Mammary epithelial cell (primary cell): ENCODE measurements at places on chromosomes 13 and 19.
A peak's percentile ranks its signal among the peaks of the same experiment; 100 is the strongest.

DNA sequence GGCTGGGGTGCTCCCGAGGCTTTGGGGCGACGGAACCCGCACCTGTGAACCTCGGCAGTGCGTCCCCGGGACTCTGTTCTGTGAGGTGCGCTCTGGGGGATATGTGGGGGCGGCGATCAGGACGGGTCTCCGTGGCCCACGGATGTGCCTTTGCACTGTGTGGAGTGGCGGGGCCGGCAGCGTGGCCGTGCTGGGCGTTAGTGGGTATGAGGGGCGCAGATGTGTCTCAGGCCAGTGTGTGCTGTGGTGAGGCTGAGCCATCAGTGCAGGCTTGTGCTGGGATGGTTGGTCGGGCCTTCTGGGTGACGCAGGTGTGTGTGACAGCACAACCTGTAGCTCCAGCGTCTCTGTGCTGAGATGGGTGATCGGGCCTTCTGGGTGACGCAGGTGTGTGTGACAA lies 16.9 kb downstream of the ZNF331 start:
- DNase-seq = no peak

DNA sequence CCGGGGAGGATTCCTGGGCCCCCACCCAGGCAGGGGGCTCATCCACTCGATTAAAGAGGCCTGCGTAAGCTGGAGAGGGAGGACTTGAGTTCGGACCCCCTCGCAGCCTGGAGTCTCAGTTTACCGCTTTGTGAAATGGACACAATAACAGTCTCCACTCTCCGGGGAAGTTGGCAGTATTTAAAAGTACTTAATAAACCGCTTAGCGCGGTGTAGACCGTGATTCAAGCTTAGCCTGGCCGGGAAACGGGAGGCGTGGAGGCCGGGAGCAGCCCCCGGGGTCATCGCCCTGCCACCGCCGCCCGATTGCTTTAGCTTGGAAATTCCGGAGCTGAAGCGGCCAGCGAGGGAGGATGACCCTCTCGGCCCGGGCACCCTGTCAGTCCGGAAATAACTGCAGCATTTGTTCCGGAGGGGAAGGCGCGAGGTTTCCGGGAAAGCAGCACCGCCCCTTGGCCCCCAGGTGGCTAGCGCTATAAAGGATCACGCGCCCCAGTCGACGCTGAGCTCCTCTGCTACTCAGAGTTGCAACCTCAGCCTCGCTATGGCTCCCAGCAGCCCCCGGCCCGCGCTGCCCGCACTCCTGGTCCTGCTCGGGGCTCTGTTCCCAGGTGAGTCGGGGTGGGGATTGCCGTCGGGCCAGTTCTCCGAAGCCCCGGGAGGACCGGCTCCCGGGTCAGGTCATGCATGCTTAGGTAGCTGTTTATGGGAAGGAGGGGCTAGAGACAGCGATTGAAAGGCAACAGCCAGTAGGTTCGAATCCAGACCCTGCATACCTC lies at the start of gene ICAM1:
TSS of gene ICAM1 (plus strand) at position 505 of the 779 bp plus-strand sequence. CDS start at position 545, 40 bp downstream.
- peak; percentile 33 for DNase-seq

- no peak for DNase-seq
These were observed 22.4 kb downstream of the SIPA1L3 start for GRCh38 chr19:37929355-37929923.

DNA sequence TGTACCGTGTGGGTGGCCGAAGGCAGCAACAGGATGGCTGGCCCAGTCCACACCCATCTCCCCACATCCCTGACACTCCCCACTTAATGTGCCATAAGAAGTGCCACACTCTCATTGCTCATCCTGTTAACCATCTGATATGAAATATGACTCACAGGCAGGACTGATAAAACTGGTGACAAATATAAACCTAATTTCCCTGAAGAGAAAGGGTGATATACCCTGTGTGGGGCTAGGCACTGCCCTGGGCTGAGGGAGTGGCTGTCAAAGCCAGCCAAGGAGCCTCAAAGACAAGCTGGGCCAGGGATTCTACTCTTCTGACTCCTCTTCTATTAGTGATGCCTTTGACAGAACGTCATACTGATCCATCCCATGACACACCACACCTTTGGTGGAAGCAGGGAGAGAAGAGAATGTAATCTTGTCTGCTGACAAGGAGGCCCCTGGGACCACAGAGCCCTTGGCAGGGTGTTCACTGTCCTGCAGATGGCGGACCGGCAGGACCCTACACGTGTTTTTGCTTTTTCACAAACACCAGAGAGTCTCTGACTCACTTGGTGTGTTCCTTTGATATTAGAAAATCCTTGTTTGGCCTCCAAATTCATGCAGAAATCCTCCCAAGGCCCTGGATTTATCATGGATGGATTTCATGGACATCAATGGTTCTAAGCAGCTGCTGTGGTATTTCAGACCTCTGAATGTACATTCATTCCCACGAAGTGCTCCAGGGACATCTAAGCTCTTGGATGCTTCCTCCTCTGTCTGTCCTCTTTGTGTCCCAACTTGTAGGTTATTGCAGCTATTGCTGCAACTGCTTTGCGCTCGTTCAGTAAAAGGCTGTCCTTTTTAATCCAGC lies 98.0 kb upstream of the WASF3 start:
- no peak for DNase-seq

- no peak for DNase-seq
These were observed 6.8 kb downstream of the ELL start for GRCh38 chr19:18514800-18515682.

- peak; percentile 31 for DNase-seq
These were observed 730.8 kb downstream of the EFNB2 start for GRCh38 chr13:105804561-105805190.

- DNase-seq = no peak
These were observed 73.1 kb downstream of the CEBPG start for GRCh38 chr19:33446330-33447293.

- DNase-seq = peak; percentile 95
These were observed 107.2 kb downstream of the FNDC3A start for GRCh38 chr13:49082653-49083536.

DNA sequence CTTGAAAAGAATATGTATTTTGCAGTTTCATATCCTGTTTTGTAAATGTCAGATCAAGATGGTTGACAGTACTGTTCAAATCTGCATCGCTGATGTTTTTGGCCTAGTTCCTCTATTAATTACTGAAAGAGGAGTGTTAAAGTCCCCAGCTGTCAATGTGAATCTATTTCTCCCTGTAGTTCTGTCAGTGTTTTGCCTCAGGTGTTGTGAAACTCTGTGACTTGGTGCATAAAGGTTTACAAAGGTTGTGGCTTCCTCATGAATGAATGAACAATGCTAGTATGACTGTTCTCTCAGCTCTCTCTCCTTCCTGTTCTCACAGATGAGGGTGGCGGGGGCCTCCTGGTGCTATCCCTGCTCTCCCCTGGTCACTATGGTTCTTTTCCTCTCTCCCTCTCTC lies 142.4 kb downstream of the MYCBP2 start:
- peak; percentile 86 for DNase-seq

- DNase-seq = peak; percentile 69
These were observed 6.6 kb upstream of the GADD45B start for GRCh38 chr19:2469102-2469914.

- no peak for DNase-seq
These were observed 4.4 kb downstream of the WDR18 start for GRCh38 chr19:988510-988909.

GRCh38 chr13:35672611-35673010 lies 196.1 kb upstream of the MAB21L1 start:
- no peak for DNase-seq

DNA sequence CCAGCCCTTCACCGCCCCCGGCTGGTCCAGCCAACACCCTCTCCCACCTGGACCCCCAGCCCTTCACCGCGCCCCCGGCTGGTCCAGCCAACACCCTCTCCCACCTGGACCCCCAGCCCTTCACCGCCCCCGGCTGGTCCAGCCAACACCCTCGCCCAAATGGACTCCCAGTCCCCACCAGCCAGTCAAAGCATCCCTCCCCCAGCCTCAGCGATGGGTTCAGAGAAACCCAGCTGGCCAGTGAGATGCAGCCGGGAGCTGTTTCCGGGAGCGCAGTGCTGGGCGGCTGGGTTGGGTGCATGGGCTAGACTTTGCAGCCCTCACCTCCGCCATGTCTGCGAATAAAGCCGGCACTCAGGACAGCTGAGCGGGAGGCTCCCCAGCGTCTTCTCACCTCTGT lies 6.5 kb upstream of the CDC34 start:
- no peak for DNase-seq

DNA sequence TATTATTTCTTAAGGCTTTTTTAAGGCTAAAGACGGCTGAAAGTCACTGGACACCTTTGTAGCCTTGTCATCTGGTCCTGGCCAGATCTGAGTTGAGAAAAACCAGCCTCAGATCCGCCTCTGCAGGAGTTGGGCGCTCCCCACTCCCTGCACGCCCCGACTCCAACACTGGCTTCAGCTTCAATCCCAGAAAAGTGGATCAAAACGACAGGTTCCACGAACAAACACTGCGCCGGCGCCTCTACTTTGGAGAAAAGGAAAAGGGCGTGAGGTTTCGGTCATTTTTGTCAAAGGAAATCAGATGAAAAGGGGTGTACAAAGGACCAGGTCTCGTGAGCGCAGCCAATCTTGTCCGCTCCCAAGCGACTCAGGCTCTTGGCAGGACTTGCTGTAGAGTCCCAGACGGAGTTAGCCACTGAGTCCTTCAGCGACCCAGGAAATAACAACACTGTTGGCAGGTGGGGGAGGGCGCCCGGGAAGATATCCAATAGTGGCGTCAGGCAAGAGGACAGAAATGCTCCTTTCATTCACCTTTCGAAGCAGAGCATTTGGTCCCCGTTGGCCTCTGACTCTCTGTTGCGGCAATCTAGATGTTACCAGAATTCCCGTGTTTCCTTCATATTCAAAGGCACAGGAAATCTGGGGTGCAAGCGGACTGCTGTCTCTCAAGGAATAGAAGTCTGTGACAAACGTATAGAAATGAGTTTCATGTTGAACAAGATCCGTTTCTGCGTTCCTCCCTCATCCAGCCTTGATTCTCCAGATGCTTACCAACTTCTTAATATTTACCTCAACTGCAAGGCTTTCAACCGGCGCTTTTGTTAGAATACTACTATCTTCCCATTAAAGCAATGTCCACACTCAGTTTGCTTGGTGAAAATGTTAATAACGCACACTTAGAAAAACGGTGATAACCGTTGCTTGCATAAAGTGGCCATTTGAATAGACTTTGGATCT lies 1.8 kb upstream of the CCNA1 start:
- DNase-seq = no peak

DNA sequence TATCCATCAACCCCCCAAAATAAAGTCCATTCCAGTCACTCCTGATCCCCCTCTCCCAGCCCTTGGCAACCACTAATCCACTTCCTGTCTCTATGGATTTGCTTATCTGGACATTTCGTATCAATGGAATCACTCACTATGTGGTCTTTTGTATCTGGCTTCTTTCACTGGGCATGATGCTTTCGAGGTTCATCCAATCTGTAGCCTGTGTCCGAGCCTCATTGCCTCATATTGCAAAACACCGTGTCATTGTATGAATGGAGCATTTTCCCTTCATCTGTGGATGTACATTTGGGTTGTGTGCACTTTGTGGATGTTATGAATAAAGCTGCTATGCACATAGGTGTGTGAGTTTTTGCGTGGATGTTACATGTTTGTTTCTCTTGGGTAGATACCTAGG lies 1.4 kb upstream of the FZR1 start:
- DNase-seq = no peak

DNA sequence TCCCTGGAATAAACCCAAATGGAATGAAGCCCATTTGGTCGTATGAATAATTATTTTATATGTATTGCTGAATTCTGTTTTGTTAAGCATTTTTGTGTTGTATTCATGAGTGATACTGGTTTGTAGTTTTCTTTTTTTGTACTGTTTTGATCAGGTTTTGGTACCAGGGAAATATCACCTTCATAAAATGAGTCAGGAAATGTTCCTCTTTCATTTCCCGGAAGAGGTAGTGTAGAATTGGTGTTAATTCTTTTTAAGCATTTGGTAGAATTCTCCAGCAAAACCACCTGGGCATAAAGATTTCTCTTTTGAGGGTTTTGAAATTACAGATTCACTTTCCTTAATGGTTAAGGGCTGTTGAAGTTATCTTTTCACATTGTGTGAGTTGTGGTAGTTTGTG lies 13.3 kb downstream of the SPATA13 start:
- no peak for DNase-seq

DNA sequence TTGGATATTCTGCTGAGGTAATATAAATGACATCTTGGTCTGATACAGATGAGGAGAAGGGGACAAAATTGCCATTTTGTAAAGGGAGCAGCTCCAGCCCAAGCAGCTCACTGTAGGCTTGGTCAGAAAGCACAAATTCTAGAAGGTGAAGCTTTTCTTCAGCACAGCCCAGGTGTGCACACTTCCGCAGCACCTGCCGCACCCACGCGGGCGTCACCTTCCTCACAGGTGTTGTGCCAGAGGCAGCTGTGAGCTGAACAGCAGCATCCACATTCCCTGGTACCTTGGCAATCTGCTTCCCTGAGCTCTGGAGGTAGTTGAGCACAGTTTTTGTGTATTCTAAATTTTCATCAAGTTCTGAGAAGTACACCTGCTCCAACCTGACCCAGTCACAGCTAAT lies 79.0 kb downstream of the SACS start:
- DNase-seq = no peak

- DNase-seq = no peak
These were observed 20.9 kb upstream of the CALM3 start for GRCh38 chr19:46580247-46580646.

- peak; percentile 28 for DNase-seq
These were observed 1.2 kb downstream of the NUDT15 start for GRCh38 chr13:48038761-48039160.

DNA sequence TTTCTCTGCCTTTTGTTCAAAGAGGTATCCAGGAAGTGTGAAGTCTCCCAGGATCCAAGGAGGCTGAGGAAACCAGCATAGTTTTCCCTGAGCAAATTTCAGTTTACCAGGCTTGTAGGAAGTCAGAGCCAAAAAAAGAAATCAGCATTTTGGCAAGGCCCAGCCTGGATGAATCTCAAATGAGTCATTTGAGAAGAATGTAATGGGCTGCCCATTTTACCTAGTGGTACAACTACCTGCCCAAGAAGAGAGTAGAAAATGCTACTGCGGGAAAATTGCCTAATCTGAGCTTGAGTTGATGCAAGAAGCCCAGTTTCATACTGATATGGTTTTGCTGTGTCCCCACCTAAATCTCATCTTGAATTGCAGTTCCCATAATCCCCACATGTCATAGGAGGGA lies 284.1 kb upstream of the ZNF507 start:
- DNase-seq = peak; percentile 80

DNA sequence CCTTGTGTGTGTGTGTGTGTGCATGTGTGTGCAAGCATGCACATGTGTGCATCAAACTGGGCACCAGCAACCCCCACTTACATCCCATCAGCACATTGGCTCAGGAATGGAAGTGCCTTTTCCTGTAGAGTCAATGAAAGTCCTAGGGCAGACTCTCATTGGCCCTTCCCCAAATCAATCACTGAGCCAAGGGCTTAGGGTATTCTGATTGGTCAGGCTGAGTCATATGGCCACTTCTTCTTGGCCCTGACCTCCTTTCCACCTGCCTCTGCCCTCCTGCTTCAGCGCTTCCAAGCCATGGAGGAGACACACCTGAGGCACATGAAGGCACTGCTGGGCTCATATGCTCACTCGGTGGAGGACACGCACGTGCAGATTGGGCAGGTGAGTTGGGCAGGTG lies 20.9 kb downstream of the FCHO1 start:
- DNase-seq = no peak
